ENCODE measurements at places on chromosomes 5 and 9.

- DNase-seq: no peak
Measured at GRCh38 chr5:65722575-65723403, 784 bp downstream of the NLN start.

GRCh38 chr5:10289353-10289752 lies 18.3 kb downstream of the CMBL start:
- no peak for DNase-seq

DNA sequence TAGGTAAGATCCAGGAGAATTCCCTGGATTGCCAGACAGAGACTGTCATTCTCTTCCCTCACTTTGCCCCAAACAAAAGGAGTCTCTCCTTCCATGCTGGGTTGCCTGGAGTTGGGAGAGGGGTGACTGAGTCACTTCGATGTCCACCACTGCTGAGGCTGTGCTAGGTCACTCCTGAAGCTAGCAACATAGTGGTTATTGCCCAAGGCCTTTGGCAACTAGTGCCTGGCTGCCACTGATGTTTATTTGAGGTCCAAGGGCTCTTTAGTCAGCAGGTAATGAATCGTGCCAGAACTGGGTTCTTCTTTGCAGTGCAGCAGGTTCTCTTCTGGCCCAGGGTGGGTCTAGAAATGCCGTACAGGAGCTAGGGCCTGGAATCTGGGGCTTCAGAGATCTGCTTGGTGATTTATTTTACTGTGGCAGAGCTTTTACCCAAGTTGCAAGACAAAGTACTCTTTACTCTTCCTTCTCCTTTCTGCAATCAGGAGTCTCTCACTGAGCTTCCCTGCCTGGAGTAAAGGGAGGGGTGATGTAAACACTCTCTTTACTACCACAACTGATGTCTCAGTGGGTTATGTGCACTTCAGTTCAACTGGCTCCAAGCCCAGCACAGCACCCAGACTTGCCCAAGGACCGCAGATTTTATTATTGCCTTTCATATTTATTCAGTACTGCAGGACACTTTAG lies 155.7 kb upstream of the SH3GL2 start:
- DNase-seq: no peak

DNA sequence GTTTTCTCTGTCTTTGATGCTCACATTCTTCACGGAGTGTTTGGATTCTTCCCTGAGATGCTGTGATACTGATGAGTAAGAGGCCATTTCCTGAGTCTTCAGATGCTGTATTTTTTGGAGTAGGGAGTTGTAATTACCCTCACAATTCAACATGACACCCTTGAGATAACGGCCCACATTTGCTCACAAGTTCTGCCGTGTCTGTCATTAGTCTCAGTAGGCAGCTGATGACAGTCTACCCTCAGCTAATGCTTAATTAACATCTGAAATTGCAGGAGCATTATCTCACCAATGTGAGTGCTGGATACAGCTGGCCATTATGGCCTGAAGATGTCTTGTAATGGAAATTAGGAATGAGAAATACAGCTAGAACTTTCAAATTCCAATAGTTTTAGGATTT lies 307.1 kb upstream of the ADCY2 start:
- DNase-seq: no peak

DNA sequence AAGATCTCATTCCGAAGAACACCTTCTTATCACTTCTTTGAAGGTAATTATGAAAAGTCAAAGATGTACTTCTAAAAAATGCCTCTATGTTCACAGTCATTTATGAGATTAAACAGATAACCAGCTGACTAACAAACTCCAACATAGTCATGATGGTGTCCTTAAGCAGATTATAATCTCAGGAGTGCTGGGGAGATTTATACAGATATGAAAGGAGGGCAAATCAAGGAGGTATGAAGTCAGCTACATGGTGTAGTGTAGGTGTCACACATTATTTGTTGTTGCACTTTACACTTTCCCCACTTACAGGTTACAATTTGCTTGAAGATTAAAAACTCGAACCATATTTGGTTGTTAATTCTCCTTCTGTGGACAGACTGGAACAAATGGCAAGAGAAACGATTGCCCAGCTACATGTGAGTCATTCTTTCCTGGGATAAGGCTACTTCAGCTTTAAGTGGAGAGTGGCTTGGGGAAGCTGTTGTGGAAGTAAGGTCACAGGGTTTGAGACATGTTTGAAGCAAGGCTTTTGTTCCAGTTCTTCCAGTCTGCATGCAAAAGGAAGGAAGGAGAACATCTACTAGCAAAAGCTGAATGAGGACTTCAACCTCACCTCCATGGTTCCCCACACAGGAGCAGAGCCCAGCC lies 320.1 kb downstream of the ADGRV1 start:
- no peak for DNase-seq

- DNase-seq: no peak
Measured at GRCh38 chr5:134594797-134595457, 37.7 kb downstream of the SAR1B start.

- DNase-seq: no peak
Measured at GRCh38 chr9:78805771-78806170, 508.8 kb downstream of the PSAT1 start.

DNA sequence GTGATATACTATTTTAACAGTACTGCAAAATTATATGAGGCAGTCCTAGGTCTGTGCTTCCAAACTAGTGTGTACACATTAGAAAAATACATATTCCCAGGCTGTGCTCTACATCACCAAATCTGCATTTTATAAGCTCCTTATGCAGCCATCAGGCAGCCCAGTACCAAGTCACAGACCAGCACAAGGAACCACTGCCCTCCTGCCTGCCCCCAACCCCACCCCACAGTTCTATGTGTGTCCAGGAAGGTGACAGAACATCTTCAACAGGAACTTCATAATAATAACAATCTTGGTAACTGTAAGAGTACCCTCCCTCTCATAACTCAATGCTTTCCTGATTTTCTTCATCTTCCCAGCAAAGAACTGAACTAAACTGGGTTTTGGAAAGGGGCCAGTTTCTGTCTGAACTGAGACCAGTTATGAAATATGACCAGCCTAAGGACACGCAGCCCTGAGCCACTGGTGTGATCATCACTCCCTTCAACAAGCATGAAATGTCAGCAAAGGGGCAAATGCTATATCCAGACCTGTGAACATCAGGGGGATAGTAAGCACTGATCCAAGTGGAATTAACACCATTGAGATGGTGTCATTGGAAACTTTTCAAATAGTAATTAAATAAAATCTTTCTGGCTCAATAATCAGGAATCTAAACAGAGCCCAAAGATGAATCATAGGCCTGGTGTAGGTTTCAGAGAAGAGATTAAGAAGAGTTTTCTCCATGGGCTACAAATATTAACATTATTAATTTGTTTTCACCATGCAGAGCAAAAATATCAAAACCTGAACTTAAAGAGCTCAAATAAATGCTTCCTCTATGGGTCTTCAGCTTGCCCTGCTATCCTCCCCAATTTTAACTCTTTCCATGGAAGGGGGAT lies 82.1 kb downstream of the DPYSL3 start:
- no peak for DNase-seq

GRCh38 chr5:163106098-163106497 lies 331.3 kb upstream of the CCNG1 start:
- no peak for DNase-seq

DNA sequence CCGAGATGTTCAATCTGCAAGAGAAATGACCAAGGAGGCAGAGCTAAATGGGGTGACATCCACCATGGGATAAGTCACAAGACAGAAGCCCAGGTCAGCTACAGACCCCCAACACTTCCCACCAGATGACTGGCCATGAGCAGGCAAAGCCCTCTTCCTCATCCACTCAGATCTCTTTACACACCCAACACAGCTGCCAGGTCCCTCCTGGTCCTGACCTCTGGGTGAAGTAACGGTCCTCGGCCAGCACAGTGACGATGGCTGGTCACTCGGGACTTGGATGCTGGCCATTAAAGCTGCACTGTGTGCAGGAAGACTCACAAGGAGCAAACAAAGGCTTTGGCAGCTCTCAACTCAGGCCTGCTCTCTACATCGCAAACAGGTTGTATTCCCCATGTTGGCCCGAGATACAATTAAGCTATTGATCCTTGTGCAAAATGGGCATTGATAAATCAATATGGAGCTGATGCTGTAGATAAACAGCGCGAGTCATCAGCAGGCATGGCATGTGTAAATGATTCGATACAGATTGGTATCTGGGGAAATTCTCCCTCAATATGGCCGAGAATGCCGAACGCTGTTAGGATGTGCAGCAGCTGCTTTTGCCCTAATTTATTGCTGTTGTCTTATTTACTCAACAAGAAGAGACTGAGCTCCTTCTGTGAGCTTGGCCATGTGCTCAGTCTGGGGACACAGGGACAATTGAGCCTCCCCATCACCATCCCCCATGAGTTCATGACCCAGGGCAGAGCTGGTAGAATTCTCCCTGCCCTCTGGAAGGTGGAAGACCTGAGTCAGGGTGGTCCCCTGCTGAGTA lies 98.7 kb downstream of the C5orf15 start:
- DNase-seq: no peak

GRCh38 chr5:15948190-15948589 lies 231.4 kb downstream of the MARCHF11 start:
- DNase-seq: no peak

- no peak for DNase-seq
Measured at GRCh38 chr5:2751592-2752021, at the start of gene IRX2. TSS of gene IRX2 (minus strand) at chr5:2751677. CDS start at chr5:2751413, 264 bp downstream.

GRCh38 chr9:119005162-119005561 lies 364.1 kb downstream of the BRINP1 start:
- DNase-seq: no peak

DNA sequence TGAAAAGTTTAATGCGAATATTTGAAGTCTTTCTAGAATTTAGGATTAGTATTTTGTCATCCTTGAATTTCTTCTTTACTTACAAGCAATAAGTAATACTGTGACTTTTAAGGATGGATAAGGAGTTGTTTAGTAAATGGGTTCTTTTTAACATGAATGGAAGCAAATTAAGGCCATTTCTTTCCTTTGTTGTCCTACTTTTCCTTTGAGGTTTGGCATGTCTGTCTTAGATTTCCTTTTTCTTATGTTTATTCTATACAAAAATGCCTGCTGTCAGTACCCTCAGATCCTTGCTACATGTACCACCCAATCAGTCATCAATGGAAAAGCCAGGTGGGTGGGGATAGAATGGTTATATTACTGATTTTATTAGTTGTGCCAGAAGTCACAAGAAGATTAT lies 10.2 kb downstream of the STX17 start:
- no peak for DNase-seq

- DNase-seq: no peak
Measured at GRCh38 chr5:109485030-109485429, 75.3 kb upstream of the PJA2 start.

- no peak for DNase-seq
Measured at GRCh38 chr5:154403234-154403633, 42.6 kb upstream of the SAP30L start.
